ENCODE measurements at places on chromosomes 3 and 15.
A peak's percentile ranks its signal among the peaks of the same experiment; 100 is the strongest.

DNA sequence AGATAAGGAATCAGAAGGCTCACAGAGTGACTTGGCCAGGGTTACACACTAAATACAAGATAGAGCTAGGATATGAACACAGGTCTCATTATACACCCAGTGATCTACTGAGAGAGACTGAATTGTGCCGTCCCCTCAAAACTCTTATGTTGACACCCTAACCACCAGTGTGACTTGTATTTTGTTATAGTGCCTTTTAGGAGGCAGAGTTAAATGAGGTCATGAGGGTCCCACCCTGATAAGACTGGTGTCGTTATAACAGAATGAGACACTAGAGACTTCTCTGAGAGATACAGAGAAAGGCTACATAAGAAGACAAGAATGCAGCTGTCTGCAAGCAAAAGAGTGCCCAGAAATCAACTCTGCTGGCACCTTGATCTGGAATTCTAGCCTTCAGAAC is 12.6 kb downstream of the KPNA1 start:
- DNase-seq, result no peak

DNA sequence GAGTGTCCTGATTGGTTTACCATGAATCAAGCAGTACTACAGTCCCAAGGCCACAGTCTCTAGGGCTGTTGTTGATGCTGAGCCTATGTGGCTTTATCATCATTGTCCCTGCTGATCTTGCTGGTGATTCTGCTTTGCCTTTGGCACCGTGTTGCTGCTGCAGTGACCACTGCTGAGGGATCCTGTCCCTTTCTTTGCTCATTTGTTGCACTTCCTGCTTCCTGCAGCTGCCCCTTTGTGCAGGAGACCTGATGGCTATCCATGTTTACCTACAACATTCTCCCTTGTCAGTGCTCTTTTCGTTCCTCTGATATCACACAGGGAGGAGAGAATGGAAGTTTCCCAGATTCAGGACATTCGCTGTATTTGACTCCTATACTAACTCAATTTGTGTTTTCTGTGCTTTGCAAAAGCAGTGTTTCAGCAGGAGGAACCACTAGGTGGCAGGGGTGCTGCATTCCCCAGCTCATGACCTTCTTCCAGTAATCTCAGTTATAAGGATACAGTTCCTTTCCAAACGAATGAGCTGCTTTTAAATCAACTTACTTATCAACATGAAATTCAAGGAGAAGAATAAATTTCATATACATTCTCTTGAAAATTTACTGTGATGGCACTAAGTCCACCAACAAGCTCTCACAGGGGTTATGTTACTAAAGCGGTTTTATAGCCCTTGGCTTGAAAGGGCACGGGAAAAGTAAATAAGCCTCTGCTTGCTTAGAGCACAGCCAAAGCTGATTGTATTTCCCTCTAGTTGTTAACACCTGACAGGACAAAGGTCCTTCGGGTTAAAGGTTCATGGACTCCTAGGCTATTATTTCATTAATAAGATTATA is 9.7 kb upstream of the THUMPD3 start:
- DNase-seq, result peak; percentile 23

- DNase-seq, result no peak
Measured at GRCh38 chr15:59186501-59186900, 20.1 kb upstream of the LDHAL6B start.

GRCh38 chr15:68498076-68498475 is 66.1 kb upstream of the ITGA11 start:
- DNase-seq, result no peak

DNA sequence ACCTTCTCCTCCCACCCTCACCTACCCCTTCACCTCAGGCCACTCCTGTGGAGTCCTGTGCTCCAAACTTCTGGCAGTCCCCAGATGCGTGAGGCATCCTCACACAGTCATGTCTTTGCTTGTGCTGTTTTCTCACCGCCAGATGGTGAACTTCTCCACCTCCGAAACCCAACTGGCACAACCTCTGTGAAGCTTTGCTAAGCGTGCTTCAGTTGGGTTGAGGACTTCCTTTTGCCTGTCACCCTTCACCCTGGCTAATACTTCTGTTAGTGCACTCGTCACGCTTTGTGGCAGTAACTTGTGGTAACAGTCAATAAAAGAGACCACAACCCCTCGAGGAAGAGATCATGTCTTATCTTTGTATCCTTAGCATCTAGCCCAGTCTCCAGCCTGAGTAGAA is 42.0 kb upstream of the SKOR1 start:
- DNase-seq, result peak; percentile 24

- no peak for DNase-seq
Measured at GRCh38 chr15:43219929-43220928, 589 bp downstream of the EPB42 start.

DNA sequence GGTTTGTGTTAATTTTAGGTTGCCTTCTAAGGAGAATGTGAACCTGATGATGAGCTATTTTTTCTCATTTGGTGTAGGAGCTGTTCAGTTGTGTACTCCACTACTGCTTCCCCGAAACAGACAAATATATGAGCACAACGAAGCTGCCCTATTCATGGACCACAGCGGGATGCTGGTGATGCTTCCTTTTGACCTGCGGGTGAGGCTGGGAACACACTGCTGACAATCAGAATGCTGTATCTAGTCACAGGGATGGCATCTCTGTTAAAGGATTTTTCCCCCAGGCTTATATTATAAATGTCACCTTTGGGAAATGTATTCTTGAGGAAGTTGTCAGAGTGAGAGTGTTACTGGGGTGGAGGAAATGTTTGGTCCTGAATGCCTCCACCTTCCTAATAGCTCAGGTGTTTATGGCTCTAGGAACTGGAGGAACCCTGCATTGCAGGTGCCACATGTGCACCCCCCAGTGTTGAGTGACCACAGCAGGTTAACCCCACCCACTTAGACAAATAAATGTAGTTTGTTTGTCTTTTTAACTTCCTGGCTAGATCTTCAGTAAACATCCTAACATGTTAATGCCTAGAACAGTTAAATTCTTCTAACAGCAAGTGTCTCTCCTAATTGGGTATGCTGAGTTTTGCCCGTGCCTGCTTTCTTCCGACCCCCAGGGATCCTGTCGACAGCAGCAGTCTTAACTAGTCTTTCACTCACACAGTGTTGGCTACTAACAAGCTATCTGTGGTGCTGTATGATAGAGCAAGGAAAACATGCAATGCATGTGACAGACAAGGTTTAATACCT is 35.7 kb downstream of the SRP14 start:
- no peak for DNase-seq

DNA sequence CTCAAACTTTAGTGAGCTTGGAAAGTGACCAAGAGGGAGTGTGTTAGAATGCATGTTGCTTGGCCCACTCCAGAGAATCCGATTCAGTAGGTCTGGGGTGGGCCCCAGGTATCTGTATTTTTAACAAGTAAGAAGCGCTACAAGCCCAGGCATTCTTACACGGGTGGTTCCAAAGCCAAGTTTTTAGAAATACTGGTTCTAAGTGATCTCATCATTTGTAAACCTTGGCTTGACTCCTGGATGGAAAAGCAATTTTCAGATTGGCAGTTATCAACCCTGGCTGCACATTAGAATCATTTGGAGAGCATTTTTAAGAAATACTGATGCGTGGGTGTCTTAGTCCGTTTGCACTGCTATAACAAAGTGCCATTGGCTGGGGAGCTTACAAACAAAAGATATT is 27.3 kb upstream of the ST8SIA2 start:
- no peak for DNase-seq

- no peak for DNase-seq
Measured at GRCh38 chr15:93671387-93671943, 559.9 kb upstream of the MCTP2 start.

DNA sequence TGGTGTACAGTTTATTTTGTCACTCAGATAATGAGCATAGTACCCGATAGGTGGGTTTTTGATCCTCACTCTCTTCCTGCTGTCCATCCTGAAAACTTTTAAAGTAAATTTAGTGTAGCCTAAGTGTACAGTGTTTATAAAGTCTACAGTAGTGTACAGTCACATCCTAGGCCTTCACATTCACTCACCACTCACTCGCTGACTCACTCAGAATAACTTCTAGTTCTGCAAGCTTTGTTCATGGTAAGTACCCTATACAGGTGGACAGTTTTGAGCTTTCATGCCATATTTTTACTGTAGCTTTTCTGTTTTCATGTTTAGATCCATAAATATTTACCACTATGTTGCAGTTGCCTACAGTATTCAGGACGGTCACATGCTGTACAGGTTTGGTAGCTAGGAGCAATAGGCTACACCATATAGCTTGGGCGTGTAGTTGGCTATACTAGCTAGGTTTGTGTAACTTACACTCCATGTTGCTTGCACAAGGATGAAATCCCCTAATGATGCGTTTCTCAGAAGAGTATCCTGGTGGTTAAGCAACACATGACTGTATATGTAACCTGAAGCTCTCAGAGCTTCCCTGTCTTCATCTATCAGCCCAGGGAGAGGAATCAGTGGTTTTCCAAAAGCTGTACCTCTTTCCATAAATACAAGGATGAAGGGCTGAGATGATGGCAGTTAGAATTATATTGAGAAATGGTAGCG is 87.6 kb upstream of the SLC25A26 start:
- no peak for DNase-seq

DNA sequence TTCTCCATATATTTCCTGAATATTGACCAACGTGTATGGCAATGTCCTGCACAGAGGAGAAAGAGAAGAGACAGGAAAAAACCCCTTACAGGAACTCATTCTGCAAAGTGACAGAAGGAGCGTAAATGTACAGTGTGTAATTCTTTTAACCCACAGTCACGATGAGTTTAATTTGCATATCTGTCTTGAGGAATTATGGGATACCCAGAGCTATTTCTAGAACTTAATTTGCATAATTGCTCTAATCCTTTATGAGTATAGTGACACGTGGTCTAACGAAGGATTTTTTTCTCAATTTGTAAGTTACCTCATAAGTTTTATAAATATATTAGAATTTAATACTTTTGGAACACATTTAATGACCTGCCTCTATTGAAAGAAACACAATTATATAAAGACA is 9.8 kb downstream of the GPR27 start:
- DNase-seq, result no peak

DNA sequence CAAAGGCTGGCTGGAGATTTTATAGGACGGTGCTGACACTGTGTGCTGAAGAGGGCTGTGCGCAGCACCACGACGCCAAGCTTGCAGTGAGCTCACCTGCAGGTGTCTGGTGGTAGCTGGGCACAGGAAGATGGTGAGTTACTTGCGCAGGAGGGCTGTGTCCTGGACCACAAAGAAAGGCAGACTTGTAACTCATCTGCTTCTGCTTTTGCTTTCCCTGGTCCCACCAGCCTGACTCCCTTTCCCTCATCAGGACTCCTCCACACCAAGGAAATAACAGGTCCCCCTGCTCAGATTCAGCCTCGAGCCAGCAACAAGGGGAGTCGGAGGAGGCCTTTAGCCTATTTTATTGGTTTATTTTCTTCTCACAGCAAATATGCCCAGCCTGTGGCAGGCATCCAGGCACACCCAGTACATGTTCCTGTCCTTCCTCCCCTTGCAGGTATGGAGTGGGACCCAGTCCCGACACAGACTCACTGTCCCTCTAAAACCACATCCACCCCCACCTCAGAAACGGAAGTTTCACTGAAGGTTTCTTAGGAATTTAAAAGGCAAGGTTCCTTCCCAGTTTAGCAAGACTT is 35.6 kb upstream of the FLNB start:
- DNase-seq, result no peak

DNA sequence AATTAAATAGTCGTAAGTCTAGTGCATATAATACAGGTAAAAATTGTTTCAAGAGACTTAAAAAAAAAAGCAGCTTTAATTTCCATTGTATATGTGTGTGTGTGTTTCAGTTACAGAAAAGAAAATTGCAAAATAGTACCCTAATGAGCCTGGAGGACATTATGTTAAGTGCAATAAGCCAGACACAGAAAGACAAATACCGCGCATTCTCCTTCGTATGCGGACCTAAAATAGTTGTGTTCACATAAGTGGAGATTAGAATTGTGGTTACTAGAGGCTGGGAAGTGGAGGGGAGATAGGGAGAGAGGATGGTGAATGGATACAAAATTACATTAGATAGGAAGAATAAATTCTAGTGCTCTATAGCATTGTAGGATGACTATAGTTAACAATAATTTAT is 3.6 kb downstream of the MESD start:
- no peak for DNase-seq

GRCh38 chr15:78368651-78369050 is 28.5 kb downstream of the CRABP1 start:
- no peak for DNase-seq

- no peak for DNase-seq
Measured at GRCh38 chr3:146550070-146550615, 5.7 kb upstream of the PLSCR1 start.

- no peak for DNase-seq
Measured at GRCh38 chr3:88478460-88478859, 328.7 kb downstream of the C3orf38 start.

DNA sequence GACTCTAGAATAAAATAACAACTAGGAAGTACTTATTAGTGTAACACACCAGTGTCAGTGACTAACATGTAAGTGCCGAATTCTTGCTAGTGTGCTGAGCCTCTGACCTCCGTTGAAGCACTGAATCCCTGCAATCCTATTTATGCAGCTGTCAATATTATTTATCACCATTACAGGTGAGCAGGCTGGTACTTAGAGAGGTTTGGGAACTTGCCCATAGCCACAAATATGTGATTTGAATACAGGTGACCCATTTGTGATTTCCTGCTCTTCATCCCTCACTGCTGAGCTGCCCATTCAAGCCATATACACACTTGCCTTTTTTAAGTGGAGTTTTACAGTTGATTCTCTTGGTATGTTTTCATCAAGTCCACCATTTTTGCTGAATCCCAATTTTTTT is 12.2 kb downstream of the EIF4E3 start:
- no peak for DNase-seq

GRCh38 chr3:190537146-190537545 is 23.3 kb downstream of the IL1RAP start:
- DNase-seq, result no peak

GRCh38 chr3:129412542-129413198 is 15.8 kb downstream of the EFCAB12 start:
- DNase-seq, result no peak

GRCh38 chr3:195139876-195140240 is 131.1 kb downstream of the XXYLT1 start:
- no peak for DNase-seq

DNA sequence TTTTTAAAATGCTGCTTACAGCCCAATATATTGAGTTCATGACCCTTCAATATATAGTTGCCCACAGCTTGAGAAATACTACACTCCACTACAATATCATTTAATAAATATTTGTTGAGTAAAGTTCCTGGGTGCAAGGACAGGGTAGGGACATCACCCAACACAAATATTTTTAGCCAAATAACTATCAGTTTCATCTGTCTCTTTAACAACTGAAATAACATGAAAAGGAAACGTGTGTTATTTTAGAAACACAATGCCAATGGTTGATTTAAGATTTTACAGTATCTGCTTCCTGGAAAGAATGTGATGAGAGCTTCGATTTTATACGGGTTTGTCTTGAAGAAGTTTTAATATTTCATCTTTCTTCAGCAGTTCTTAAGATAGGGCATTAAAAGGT is 67.7 kb upstream of the CDV3 start:
- DNase-seq, result no peak
